ENCODE measurements at places on chromosomes 11 and 22. TPM values are rescaled to one million over a fixed set of nuclear protein-coding genes. Genes with fewer than 3 reads are reported as not detected.

HTR3A gene
- not detected for total RNA-seq

MORC2 gene
- total RNA-seq: 7.7 TPM

DNA sequence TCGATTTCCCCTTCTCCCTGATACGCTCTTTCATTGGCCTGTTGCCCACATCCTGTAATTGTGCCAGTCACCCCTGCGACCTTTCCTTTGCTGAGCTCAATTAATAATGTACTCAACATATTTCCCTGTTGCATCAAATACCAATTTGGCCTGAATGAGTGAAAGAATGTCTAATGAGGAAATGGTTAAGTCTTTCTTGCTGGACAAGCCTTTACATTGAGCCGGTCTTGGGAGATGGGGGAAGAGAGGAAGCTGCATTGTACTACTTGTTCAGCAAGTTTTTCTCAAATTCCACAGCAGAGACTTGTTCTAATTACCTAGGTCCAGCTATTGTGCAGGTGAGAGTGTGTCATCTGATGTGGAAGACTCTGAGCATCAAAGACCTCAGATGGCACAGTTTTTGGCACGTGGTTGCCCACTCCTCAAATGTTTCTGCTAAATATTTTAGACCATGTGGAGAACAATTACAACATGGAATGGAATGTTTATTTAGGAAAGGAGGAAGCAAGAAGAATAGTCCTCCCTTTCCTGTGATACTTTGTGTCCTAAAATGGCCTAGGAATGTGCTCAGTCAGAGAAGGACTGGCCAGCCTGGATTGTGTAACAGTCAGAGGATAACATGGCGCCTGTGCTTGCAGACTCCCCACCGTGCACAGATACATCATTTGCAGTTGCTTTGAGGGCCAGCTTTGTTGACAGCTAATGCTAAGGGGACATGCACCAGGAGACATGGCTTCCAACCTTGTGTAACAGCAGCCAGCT lies 129.5 kb upstream of the E2F8 start:
- H3K27me3 ChIP-seq: no peaks in the 10 kb centered on the region
- H3K36me3 ChIP-seq: no peaks in the 10 kb centered on the region
- no peaks in the 10 kb centered on the region for H3K4me1 ChIP-seq

DNA sequence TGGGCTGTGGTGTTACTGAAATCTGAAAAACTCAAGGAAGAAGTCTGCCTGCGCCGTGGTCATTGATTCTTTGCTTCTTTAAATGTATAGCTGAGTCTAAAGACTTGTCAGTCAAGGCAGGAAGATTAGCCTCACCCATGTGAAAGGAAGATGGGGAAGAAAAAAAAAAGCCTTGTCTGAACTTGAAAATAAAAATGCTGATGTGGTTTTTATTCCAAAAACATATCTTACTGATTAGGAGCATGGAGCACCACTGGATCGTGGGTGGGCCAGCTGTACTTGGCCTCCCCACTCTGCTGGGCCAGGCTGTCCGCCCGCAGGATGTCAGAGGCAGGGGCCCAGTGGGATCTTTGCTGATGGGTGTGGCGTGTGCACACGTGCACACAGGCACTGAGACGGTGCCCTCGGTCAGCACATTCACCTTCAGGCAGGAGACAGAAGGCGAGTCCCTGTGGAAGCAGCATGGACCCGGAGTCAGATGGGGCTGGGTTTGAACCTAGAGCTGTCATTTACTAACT lies 111.9 kb downstream of the WNT7B start:
- no peak overlapping the region for H3K27ac ChIP-seq
- no peak for DNase-seq
- H3K27me3 ChIP-seq: no peaks in the 10 kb centered on the region

GRCh38 chr11:90465553-90465952 lies 242.7 kb upstream of the CHORDC1 start:
- no peaks in the 10 kb centered on the region for H3K27me3 ChIP-seq

All from uterus (tissue), 4 donors.